Activated T-helper 9 cell treated with anti-CD3 and anti-CD28 coated beads, Interleukin-2, amount 50 U/mL, for 16 hours (primary cell): ENCODE measurements at places on chromosomes 2 and 18.

DNA sequence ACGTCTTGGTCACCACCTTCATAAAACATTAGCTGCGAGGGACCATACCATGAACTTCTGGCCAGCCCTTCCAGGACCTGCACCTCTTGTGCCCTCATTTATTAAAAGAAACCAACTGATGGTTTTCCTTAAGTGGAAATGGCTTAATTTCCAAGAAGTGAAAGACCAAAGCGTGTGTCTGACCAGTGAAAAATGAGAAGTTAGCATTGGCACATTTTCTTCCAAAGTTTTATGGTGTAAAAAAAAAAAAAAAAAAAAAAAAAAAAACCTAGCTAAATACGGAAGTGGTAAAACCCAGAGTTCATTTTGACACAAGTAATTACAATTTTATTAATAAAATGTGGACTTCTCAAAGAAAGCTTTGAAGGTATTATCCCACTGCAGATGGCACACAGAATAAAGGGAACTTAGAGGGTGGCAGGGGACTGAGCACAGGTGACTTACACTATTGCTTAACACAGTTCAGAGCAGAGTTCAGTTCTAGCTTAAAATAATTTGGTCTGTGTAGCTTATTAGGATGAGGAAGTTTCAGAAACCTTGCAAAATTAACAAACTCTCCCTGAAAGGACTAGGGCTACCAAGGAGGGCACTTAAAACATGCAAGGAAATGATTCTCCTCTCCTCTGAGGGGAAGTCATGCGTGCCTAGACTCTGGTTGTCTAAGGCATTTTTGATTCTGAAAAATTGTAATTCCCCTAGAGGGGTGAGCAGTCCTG, 42.2 kb upstream of the EPG5 start:
- no peak for DNase-seq

- no peak for DNase-seq
Measured at GRCh38 chr2:45318686-45319085, 292.4 kb downstream of the SRBD1 start.

DNA sequence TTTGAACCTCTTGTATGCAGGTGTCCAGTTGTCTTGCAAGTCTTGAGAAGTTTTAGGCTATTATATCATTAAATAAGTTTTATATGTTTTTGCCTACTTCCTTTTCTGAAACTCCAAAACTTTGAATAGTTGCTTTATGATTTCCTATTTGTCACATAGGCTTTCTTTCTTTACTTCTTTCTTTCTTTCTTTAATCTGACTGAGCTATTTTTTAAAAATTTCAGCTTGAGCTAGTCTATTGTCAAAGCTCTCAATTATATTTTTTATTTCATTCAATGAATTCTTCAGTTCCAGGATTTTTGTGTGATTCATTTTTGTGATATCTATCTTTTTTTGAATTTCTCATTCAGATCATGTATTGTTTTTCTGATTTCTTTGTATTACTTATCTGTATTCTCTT, 102.1 kb upstream of the TMEM178A start:
- no peak for DNase-seq

DNA sequence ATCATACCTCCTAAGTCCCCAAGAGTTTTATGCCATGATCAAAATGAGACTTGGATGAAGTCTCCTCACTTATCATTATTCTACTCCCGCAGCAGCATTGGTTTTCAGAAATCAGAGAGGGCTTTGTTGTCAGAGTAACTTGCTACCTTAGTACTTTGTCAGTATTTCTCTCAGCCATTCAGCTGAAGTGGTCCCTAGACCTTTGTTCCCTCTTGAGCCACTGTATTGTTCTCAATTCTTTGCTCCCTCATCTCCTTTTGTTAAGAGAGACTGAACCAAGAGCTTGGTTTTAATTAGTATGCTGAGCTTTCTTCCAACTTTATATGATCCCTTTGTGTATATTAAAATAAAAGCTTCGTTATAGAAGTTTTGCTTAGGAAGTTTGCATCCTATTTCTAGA, 133.4 kb downstream of the DOCK10 start:
- DNase-seq = no peak

DNA sequence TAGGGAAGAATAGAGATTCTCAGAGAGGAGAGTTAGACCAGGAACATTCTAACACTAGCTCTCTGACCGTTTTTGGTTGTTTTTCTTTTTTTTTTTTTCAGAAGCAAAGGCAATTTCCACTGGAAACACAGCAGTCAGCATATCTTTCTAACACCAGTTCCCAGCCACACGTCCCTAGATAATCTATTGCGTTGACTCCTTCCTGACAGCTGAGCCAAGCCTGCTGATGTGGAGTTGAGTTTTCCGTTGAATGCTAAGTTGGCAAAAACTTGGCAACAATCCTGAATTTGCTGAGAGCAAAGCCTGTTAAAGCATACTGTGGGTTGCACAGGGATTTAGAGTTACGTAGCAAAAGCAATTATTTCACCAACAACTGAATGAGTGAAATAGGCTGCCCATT, 19.3 kb downstream of the GAD1 start:
- DNase-seq = no peak
